ENCODE measurements at places on chromosomes 1 and 21. TPM values are rescaled to one million over a fixed set of nuclear protein-coding genes. Genes with fewer than 3 reads are reported as not detected.

KCNK1 gene
- 0.95 TPM for total RNA-seq

DNA sequence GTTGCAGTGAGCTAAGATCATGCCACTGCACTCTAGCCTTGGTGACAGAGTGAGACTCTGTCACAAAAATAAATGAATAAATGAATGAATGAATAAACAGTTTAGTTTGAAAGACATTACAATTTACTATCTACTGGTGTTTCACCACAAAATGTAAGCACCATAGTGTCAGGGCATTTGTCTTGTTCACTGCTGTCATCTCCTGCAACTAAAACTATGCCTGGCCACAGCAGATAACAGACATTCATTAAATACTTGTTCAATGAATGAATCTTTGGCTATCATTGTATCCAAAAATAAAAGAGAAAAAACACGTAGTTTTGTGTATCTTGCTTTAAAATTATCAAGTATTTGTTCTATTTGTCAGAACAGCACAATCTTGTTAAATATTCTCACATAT lies 32.5 kb downstream of the SASS6 start:
- no peak overlapping the region for H3K27ac ChIP-seq
- no peaks in the 10 kb centered on the region for H3K4me1 ChIP-seq
- no peak overlapping the region for H3K4me3 ChIP-seq
- peaks cover 55% of the 10 kb centered on the region for H3K36me3 ChIP-seq
- H3K27me3 ChIP-seq: no peaks in the 10 kb centered on the region
- DNase-seq: no peak

DNA sequence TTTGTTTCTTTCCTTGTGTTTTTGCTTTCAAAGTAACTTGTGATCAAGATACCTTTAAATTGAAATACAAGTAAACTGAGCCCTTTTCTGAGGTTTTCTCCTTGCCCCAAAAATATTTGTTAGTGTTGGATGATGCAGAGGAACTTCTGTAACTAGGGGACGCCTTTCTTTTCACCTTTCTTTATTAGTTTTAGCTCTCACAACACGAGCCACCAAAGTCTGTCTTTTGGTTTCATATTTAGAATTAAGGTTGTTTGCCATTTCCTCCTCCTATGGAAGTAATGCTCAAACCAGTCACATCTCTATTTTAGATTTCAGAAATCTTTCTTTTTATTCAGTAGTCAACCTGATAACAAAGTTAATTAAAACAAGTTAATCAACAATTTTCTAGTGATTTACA lies 120.8 kb downstream of the ZP4 start:
- no peak for DNase-seq
- H3K4me1 ChIP-seq: no peaks in the 10 kb centered on the region
- H3K36me3 ChIP-seq: no peaks in the 10 kb centered on the region
- no peak overlapping the region for H3K4me3 ChIP-seq
- H3K27ac ChIP-seq: no peak overlapping the region

RGS1 gene
- 153 TPM for total RNA-seq

RAVER2 gene
- 12.7 TPM for total RNA-seq

CD5L gene
- not detected for total RNA-seq

DNA sequence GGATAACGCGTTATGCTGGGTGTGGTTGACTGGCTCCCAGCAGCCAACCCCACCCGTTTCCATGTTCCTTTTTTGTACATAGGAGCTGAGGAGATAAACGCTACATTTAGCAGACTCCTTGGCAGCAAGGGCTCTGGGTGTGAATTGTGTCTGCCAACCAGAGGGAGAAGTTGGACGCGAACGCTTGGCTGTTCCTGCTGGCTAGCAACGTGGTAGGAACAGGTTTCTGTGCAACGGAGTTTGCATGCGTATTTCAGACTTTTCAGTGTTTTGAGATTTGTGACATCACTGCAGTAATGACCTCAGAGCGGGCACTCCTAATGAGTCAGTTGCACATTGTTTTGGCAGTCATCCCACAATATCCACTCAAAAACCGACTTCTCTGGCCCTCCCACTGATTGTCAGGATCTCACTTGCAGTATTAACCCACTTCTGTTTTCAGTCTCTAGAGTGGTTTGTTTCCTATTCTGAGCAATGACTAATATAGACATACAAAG lies 98.7 kb upstream of the RGS1 start:
- H3K4me3 ChIP-seq: no peak overlapping the region
- no peaks in the 10 kb centered on the region for H3K4me1 ChIP-seq
- no peaks in the 10 kb centered on the region for H3K36me3 ChIP-seq
- DNase-seq: peak; percentile 78
- peak overlapping the region; percentile 67 for H3K27ac ChIP-seq

MGST3 gene
- total RNA-seq: 235 TPM

HES3 gene
- not detected for total RNA-seq

DNA sequence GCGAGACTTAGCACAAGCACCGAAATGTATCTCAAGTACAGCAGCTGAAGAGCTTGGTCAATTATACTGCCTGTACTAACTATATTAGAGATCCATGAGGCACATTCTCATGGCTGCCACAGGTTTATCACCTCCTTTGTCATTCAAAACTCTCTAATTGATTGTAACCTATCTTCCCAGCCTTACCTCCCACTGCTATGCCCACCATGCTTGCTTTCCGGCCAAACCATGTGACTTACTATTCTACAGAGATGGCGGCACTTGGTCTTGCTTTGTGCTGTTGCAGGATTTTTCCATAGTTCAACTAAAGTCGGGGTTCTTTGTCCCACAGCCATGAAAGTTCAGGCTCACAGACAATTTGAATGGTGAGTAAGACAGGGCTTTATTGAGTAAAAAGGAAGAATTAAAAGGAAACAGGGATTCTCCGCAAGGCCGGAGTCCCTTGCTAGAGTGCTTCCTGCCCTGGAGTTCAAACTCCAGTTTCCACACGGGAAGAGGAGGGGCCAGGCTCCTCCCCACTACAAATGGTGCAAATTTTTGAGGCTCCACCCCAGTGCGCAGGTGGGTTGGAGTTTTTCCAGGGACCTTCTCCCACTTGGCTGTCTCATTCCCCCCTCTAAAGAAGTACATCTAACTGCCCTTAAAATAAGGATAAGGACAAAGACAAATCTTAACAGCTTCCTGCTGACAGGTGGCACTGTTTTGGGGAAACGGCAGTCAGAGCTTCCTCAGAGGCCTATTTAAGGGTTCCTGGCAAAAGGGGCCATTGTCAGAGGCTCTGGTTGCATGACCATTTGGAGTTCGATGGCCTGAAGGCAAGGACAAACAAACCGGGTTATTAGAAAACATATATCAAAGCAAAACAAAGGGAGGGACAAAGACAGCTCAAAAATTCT lies 28.7 kb downstream of the FMO2 start:
- no peaks in the 10 kb centered on the region for H3K4me1 ChIP-seq
- H3K27me3 ChIP-seq: no peaks in the 10 kb centered on the region
- no peaks in the 10 kb centered on the region for H3K36me3 ChIP-seq
- no peak overlapping the region for H3K4me3 ChIP-seq
- H3K27ac ChIP-seq: no peak overlapping the region

GRCh38 chr1:80225510-80225909 lies 1219.0 kb upstream of the ADGRL4 start:
- H3K4me3 ChIP-seq: no peak overlapping the region
- no peaks in the 10 kb centered on the region for H3K27me3 ChIP-seq
- no peaks in the 10 kb centered on the region for H3K4me1 ChIP-seq
- no peak for DNase-seq
- H3K27ac ChIP-seq: no peak overlapping the region
- H3K36me3 ChIP-seq: no peaks in the 10 kb centered on the region

- no peak overlapping the region for H3K27ac ChIP-seq
- H3K4me3 ChIP-seq: no peak overlapping the region
- H3K36me3 ChIP-seq: no peaks in the 10 kb centered on the region
- H3K27me3 ChIP-seq: no peaks in the 10 kb centered on the region
- no peaks in the 10 kb centered on the region for H3K4me1 ChIP-seq
Measured at GRCh38 chr1:88311907-88312306, 372.2 kb upstream of the PKN2 start.

ANKRD35 gene
- total RNA-seq: 8.2 TPM

ANKRD65 gene
- total RNA-seq: 16.1 TPM

ADAMTS5 gene
- 5.6 TPM for total RNA-seq

PM20D1 gene
- 0.36 TPM for total RNA-seq

MSH4 gene
- total RNA-seq: 0.66 TPM

NDUFV3 gene
- total RNA-seq: 65.3 TPM

DNA sequence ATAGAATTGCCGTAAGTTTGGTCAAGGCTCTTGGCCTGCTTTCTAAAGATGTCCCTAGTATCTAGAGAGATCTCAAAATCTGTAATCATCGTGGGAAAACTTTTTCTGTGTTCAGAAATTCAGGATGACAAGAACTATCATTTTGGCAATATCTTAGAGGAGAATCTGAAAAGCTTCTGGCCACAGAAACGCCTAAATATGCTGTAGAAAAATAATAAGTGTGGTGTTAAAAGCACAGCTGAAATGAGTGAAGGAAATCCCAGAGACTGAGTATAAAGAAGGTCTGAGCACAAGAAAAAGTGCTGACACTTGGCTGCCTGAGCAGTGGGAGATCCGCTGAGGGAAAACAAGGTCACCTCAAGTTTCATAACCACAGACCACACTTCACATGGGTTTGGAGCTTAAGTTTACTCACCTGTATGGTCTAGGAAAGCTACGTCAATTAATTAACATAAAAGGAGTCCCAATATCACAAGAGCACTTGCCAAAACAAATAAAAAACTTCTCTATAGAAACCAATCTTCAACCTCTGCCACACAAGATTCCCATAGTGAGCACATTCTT lies 235.2 kb upstream of the IRF2BP2 start:
- H3K4me1 ChIP-seq: peaks cover 6% of the 10 kb centered on the region
- H3K4me3 ChIP-seq: no peak overlapping the region
- no peak for DNase-seq
- H3K36me3 ChIP-seq: no peaks in the 10 kb centered on the region

NKAIN1 gene
- 0.33 TPM for total RNA-seq

DNA sequence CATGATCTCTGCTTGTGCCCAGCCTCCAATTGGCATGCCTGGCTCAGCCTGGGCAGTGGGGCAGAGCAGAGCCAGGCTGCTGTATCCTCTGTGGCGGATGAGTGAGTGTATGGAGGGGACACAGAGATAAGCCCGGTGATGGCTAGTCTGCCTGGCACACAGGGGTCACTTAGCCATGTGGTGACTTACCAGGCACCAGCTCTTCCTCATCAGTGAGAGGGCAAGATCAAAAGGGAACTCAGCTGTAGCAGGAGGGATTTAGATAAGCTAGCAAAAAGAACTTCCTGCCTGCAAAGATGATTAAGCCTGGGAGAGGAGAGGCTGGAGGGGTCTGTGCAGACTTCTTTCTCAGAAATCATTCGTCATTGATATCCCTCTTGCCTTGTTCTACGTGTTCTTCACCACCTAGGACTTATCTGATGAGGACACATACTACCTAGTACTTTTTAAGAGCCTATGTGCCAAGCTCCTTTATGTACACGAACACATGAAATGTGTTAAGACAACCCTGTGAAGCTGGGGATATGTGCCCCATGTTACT lies 7.9 kb downstream of the KIF21B start:
- H3K36me3 ChIP-seq: no peaks in the 10 kb centered on the region
- no peak overlapping the region for H3K27ac ChIP-seq
- no peaks in the 10 kb centered on the region for H3K4me1 ChIP-seq
- no peak overlapping the region for H3K4me3 ChIP-seq

DNA sequence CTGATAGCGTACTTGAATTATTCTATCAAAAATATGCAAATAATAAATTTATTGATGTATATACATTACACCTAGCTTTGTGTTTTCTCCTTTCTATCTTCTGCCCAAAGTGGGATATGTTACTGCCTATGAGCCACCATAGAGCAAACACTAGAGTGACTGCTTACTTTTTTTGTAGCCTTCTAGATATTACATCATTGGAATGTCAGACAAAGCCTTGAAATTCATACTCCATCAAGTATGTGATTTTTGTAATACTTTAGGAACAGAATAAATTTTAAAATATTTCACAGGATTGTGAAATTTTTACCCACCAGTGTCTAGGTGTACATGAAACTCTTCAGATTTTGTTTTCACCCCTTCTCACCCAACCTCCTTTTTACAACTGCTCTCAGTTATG lies 787.6 kb downstream of the USP25 start:
- H3K4me3 ChIP-seq: no peak overlapping the region
- no peak for DNase-seq
- H3K36me3 ChIP-seq: no peaks in the 10 kb centered on the region
- H3K27ac ChIP-seq: no peak overlapping the region

SLC9C2 gene
- not detected for total RNA-seq

DNA sequence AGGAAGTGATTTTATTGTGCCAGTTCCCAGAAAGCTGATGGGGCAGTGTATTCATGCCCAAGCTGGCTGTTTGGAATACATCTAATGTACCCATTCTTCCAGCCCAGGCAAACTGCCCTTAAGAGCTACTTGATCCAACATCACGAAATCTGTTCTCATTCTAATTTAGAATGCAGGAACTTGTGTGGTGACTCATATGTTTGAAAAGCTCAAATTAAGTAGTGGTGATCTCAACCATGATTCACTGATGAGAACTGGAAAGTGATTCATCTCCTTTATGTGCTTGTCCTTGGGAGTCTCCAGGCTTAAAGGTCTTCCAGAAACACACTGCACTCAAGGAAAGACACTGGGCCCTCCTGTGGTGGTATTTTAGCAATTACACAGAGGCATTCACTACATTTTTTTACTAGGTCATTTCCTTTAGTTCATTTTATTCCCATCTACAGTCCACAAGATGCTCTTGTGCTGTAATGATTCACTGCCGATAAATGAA lies 65.4 kb downstream of the RPE65 start:
- peaks cover 14% of the 10 kb centered on the region for H3K4me1 ChIP-seq
- H3K4me3 ChIP-seq: no peak overlapping the region
- no peaks in the 10 kb centered on the region for H3K27me3 ChIP-seq
- no peak overlapping the region for H3K27ac ChIP-seq
- no peaks in the 10 kb centered on the region for H3K36me3 ChIP-seq

DNA sequence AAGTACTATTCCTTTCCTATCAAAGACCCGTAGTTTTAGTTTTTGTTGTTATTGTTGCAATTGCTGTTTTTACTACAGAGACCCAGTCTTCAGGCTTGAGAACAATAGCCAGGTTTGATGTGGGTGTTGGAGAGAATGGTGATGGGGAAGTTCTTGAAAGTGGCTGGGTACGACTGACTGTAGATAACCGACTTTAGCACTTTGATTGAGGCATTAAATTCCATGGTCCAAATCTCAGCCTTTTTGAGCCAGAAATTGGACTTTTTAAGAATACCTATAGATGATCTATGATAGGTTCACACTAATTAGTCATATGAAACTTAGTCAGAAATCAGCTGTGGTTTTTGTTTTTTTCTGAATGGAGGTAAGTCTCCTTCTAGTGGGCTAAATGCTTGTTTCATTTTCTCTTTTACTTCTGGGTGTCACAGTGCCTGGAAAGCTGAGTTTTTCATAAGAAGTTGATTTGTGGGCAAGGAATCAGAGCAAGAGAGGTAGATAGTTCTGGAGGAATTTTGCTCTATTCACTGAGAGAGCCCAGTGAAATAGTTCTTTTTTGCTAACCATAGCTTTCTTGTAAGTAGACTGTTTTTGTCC lies 2.8 kb downstream of the PPIH start:
- no peaks in the 10 kb centered on the region for H3K27me3 ChIP-seq
- H3K36me3 ChIP-seq: peaks cover 59% of the 10 kb centered on the region
- peaks cover 14% of the 10 kb centered on the region for H3K4me1 ChIP-seq
- H3K4me3 ChIP-seq: no peak overlapping the region
- DNase-seq: no peak

- peak overlapping the region; percentile 18 for H3K27ac ChIP-seq
- no peak overlapping the region for H3K4me3 ChIP-seq
- no peaks in the 10 kb centered on the region for H3K27me3 ChIP-seq
- peaks cover 37% of the 10 kb centered on the region for H3K4me1 ChIP-seq
- DNase-seq: no peak
- H3K36me3 ChIP-seq: no peaks in the 10 kb centered on the region
Measured at GRCh38 chr1:7292714-7293419, 478.2 kb upstream of the VAMP3 start.

All from sigmoid colon (tissue), 7 donors.